ENCODE measurements at places on chromosomes 16 and 17.
A peak's percentile ranks its signal among the peaks of the same experiment; 100 is the strongest.

- no peak for DNase-seq
Measured at GRCh38 chr17:50621574-50622031, 13.1 kb upstream of the ABCC3 start.

GRCh38 chr17:12328204-12328603, 307.5 kb downstream of the MAP2K4 start:
- no peak for DNase-seq

DNA sequence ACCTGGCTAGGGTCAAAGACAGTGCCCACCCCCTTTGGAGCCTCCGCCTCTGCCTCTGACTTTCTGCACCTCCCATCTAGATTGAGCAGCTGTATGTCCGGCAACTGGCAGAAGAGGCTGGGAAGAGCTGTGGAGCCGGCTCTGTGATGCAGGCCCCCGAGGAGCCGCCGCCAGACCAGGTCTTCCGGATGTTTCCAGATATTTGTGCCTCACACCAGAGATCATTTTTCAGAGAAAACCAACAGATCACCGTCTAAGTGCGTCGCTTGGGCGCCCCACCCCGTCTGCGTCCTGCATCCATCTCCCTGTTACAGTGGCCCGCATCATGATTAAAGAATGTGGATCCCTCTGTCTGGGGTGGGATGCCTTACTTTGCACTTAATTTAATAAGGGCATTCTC, 22.1 kb downstream of the IRF8 start:
- no peak for DNase-seq

DNA sequence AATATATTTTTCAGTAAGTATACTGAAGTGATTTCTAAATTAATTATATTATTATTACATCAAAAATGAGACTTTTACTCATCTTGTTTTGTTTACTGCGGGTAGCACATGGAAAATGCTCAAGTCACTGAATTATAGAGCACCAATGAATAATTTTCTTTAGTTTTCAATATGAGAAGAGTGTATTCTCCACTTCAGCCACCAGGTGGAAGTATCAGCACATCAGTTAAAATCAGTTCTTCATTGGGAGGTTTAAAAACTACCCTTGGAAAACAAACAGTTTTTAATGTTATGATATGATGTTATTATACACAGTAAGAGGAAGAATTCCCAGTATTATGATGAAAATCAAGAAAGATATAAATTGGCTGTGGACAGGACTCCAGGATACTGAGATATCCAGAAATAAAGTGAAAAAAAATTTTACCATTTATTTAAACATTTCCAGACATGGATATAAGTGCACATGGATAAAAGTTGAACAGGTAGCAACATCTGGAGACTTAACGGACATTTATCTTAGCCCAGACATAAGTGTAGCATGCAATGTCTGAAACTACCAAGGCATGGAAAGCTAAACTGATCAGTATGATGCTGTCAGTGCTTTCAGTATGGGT, 467.3 kb downstream of the KCNJ2 start:
- no peak for DNase-seq

DNA sequence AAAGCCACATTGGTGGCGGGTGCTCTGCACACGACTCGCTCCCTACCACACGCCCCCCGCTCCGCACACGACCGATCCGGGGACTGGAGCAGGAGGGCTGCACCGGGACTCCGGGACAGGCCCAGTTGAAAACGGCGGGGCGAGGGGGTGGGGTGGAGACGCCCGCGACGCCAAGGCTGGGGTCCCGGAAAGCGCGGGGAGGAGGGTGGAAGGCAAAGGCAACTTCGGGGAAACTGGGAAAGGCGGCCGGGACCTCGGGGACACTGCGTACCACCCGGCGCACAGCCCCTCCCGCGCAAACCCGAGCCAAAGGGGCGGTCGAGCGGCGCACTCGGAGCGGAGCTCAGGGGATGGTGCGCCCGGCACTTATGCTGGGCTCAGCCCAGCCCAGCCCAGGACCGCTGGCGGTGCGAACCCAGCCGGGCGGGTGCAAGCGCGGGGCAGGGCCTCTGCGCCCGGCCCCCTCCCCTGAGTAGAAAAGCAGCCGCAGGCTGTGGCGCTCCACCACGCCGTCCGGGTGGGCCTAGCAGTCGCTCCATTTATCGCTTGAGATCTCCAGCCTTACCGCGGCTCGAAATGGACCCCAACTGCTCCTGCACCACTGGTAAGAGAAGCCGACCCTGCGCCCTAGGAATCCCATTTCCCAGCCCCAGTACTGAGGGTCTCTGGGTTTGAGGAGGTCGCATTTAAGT, at the start of gene MT1M:
Gene MT1M (plus strand): TSS at position 504 of the 692 bp plus-strand sequence. CDS start 73 bp downstream, at position 577.
- no peak for DNase-seq

GRCh38 chr16:55842369-55843104, 9.6 kb upstream of the CES1 start:
- peak; percentile 6 for DNase-seq

DNA sequence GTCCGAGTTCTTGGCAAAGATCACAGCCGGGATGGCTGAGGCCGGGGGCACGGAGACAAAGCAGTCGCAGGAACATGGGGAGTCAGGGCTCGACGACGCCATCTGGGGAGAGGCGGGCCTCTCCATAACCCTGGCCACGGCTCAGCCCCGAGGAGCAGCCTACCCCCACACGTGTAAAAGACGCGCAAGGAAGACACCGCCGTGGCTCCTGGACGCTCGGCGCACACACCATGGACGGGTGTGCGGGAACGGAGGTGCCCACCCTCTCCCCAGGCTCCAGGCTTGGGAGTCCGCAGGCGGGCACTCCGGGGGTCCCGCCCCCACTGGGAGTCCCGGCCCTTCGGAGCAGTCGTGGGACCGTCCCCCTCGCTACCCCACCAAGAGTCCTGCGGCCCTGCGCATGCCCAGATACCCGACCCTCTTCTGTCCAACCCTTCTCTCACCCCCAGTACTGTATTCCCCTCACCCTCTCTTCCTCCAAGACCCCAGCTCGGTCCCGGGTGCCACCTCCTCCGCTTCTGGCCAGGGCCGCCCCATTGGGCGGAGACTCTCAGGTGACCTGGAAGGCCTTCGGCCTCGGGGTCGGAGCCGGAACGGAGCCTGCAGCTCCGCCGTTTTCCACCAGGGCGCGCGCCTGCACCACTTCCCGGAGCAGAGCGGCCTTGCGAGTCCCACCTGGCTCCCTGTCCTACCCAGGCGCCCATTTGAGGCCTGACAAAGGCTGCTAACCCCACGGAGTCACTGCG, at the start of gene SCRN2:
Gene SCRN2 (minus strand): TSS at position 532 of the 746 bp plus-strand sequence. CDS start 430 bp downstream, at position 102.
- peak; percentile 46 for DNase-seq

DNA sequence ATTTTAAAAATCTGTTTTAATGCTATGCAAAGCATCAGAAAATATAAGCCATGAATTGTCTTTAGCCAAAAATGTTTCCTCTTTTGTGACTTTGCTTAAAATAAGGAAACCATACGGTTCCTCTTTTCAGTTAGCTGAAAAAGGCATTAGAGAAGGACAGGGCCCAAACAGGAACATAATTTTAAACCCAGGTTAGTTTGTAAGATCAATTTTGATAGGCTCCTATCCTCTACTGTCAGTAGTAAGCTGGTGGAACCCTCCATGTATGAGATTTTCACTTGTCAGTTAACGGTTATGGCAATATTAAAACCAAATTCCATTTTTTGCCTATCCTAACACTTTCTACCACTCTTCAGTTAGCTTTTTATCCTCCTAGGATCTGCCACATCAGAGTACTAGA, 4.3 kb downstream of the EVI2B start:
- DNase-seq: no peak

DNA sequence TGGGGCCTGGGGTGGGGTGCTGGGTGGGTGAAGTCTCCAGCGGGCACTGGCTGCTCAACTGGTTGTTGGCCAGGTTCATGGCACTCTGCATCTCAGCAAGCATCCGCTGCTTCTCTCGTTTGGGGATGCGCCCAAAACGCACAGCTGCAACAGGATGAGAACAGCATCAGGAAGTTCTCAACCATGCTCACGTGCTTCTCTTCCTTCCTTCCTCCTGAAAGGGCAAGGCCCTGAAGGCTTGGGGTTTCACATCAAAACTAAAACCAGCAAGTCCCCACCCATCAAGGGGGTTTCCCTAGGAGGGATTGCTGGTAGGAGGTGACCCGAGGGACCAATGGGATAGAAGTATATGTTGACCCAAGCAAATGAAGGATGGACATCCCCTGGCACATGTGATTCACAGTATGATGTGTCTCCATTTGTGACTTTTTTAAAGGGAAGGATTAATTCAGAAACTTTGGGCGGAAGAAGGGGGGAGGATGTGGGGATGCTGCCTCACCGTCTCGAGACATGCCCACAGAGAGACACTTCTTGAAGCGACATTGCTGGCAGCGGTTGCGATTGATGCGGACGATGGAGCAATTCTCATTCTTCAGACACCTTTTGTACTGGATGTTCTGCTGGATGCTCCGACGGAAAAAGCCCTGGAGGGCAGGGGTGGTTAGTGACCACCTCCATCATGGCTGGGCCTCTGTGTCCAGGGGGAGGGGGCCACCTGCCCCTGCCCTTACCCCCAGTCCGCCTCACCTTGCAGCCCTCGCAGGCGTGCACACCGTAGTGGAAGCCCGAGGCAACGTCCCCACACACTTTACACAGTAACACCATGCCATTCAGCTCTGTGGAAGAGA, 4.2 kb downstream of the NR1D1 start:
- DNase-seq: no peak

GRCh38 chr17:58329810-58330537, 1.4 kb upstream of the TSPOAP1 start:
- no peak for DNase-seq

DNA sequence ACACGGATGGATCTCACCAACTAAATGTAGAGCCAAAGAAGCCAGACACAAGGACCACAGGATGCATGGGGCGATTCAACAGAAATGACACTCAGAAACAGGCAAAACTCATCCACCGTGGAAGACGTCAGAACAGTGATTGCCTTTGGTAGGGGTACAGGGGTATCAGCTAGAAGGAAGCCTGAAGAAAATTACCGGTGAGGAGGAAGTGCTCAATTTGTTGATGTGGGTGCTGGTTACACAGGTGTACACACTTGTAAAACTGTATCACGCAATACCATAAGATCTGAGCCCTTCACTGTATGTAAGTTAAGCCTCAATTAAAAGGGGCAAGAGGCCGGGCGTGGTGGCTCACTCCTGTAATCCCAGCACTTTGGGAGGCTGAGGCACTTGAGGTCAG, 226.1 kb downstream of the C16orf78 start:
- no peak for DNase-seq

- no peak for DNase-seq
Measured at GRCh38 chr16:10983159-10983558, 38.8 kb downstream of the CLEC16A start.

DNA sequence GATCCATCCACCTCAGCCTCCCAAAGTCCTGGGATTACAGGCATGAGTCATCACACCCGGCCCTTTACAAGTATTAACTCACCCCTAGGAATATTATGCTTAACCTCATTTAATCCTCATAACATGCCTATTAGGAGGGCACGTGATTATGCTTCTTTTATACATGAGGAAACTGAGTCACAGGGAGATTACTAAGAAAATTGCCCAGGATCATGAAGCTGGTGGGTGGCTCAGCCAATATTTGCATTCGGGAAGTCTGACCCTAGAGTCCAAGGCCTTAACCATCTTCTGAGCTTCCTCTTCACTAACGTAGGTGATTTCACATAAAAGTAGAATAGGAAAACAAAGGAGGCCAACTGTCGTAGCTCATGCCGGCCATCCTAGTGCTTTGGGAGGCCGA, 19.0 kb upstream of the SNN start:
- DNase-seq: no peak

DNA sequence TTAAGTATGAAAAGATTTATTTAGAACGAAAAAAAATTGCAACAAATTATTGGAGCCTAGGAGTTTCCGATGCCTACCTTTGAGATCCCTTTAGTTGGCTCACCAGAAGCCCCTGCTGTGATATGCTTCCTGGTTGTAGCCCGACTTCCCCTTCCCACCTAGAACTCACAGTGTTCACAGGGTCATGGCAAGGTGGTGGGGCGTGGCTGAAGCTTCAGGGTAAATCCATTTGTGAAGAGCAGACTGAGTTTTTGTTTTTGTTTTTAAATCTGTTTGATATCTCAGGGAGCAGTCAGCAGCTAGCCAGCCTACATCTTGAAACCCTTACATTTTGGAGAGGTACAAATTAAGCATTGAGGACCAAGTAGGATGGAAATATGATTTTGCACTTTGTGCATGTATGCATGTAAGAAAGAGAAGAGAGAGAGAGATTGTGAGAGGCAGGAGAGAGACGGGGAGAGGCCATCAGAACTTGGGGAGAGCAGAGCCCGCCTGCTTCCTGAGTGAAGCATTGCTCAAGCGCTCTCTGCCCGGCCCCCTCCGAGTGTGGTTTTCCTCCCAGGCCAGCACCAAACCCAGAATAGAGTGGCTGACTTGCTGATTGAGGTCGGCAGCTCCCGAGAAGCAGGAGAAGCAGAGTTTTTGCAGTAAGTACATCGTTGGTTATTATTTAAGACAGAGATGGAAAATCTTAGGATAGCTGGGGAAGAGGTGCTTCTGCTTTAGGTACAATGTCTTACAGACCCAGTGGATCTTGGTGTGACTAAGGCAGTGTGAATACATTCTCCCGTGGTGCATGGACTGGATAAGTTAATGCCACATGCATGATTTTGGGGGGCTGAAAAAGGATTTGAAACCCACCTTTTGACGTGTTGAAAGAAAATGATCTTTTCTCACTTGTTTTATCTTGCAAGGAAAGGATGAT, 64.2 kb downstream of the SPECC1 start:
- no peak for DNase-seq

DNA sequence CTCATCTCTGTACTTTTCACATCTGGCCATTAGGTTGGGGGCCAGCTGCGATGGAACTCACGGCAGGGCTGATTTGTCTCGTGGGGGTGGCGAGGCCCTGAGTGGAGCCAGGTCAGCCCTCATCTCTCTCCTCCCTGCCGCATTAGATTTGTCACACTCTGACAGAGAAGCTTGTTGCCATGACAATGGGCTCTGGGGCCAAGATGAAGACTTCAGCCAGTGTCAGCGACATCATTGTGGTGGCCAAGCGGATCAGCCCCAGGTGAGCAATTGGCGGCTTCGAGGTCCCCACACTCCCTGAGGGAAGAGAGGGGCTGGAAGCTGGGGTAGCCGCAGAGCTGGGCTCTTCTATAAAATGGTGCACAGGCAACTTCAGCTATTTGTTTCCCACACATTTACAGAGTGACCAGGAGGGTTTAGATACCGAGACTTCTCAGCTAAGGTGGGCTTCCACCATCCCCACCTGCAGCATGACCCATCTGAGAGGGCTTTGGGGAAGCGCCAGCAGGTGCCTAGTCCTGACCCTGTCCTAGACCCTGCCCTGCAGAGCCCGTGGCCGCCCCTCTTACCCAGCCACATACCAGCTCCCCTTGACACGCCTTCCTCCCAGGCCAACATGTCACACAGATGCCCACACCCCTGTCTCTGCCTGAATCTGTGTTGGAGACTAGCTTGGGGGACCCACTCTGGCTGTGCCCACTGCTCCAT, 8.4 kb downstream of the TMEM98 start:
- no peak for DNase-seq

GRCh38 chr17:40442392-40443195, 656 bp upstream of the IGFBP4 start:
- no peak for DNase-seq

DNA sequence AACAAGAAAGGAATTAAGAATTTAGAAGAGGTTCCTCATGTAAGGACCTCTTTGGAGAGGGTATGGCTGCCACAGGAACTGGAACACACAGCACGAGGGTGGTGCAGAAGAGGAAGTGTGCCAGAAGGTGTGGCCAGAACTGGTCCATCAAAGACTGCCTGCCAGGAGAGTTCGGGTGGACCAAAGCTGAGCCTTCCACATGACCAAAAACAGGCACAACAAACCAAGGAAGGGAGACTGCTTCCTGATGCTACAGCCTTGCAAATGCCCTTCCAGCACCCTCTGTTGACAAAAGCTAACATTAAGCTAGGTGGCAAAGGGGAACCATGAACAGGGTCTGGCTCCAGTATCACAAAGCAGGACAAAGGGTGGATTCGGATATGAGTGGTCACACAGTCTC, 125.8 kb upstream of the TMEM97 start:
- no peak for DNase-seq

GRCh38 chr17:68657166-68657565, 56.0 kb upstream of the FAM20A start:
- no peak for DNase-seq

All from fibroblast of skin of left biceps (primary cell).